ENCODE measurements at places on chromosomes 5 and 9. TPM values are rescaled to one million over a fixed set of nuclear protein-coding genes. Genes with fewer than 3 reads are reported as not detected.

DNA sequence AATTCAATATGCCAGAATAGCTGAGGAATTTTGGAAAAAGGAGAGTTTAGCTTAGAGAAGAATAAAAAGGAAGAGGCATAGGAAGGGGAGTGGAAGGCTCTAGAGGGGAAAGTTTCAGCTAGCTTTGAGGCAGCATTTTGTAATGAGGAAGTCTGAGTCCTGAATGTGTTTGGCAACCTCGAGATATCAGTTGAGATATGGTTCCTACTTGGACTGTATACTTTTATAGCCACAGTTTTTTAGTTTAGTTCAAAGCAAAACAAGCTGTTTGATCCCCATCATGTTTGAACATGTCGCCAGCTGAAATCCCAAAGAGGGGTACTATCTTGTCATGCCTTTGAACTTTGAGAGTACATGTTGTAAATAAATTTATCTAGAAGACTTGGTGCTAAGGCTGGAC, 559.0 kb upstream of the FTMT start:
- no peak for DNase-seq

DNA sequence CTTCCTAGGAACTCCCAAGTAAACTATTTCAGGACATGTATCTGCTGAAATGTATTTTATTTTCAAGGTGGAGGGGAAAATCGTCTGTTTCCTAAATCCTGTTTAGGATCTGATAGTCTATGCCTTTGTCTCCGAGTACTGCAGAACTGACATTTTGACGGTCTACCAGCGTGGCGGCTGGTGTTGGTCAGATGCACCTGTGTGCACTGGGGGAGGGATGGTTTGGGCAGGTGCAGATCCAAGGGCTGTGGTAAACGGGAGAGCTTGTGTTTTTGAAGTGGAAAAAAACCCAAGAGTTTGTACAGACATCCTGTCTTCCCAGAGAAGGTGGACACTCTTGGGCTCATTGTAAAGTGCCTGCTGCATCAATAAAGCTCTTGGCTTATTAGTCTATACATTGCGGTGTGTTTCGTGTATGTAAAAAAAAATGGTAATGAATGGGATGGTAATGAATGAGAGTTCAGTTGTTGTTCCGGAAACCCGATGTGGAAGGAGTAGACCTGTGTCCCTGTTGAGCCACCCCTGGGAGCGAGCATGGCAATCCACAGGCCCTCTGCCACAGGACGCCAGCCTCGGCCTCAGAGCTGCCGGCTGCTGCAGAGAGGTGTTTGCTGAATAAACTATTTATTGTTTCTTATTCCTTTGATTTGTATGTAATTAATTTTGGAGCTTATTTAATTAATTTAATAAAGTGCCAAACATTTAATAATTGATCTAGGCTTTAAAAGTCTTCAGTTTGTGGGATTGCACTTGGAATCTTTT, 15.3 kb downstream of the ARPC5L start:
- peak; percentile 6 for DNase-seq

DNA sequence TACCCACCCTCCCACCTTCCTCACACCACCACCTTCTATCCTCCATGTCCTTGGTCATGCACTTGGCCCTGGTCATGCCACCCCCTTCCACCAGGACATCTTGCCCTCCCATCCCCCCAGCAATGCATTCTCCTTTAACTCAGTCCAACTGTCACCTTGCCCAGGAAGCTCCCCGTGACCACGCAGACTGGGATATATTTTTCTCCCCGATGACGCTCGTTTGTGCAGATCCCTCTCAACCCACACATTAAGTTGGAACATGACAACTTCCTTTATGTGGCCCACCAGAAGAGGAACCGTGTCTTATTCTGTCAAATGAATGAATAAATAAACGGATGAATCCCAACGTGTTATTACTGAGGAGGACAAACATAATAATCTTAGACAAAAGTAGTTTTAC, 82.8 kb upstream of the TAS2R1 start:
- peak; percentile 57 for DNase-seq

DNA sequence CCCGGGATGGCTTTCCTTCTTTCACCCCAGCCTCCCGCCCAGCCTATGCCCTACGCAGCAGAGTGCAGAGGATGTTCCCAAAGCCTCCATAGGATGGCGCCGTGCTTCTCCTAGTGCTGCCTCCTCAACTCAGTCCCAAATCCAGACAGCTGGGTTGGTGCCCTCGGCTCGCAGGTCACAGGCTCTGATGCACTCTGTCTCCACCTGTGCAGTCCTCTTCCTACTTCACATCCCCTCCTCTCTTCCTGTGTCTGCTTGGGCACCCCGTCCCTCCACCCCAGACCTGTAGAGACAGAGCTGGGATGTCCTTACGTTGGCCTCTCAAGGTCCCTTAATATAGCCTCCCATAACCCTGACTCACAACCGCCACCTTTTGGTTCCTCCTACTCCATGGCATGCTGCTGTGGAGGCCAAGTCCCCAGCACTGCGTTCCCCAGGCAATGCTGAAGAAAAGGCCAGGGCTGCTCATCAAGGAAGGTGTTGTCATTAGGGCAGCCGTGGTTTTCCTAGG, 314.4 kb downstream of the GADD45G start:
- DNase-seq: no peak

- DNase-seq: no peak
These were observed 13.0 kb downstream of the SLC38A9 start for GRCh38 chr5:55699041-55699688.

GRCh38 chr9:36315283-36315682, 57.0 kb upstream of the GNE start:
- DNase-seq: no peak

DNA sequence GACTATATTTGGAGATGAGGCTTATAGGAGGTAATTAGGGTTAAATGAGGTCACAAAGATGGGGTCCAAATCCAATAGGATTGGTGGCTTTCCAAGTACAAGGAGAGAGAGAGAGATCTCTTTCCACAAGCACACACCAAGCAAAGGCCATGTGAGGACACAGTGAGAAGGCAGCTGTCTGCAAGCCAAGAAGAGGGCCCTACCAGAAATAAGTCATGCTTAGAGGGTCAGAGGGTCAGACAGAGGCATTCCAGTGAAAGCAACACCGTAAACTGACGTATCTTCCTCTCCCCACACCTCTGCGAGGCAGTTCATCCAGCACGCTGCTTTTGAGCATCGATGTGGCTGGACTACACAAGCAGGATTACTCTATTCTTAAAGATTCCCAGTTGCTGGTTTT, 87.9 kb downstream of the SLC1A3 start:
- DNase-seq: no peak

MAP1B gene
- 164 TPM for total RNA-seq

DNA sequence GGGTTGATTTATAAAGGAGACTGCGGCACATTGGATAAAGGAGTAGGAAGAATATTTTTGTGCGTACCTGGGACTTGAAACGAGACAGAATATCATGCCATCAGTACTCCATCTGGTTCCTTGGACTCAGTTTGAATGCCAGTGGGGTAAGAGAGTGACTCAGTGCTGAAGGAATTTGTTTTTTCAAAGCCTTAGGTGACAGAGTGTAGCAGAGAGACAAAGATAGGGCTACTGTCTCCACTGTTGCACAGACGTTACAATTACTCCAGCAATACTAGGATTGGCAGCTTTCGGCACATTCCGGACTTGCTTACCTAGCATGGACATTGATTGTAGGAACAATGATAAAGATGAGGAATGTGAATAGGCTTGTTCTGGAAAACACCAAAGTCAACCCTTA, 250.7 kb downstream of the KCTD16 start:
- DNase-seq: no peak

GRCh38 chr9:131198041-131198715, 72.8 kb downstream of the NUP214 start:
- DNase-seq: no peak

DNA sequence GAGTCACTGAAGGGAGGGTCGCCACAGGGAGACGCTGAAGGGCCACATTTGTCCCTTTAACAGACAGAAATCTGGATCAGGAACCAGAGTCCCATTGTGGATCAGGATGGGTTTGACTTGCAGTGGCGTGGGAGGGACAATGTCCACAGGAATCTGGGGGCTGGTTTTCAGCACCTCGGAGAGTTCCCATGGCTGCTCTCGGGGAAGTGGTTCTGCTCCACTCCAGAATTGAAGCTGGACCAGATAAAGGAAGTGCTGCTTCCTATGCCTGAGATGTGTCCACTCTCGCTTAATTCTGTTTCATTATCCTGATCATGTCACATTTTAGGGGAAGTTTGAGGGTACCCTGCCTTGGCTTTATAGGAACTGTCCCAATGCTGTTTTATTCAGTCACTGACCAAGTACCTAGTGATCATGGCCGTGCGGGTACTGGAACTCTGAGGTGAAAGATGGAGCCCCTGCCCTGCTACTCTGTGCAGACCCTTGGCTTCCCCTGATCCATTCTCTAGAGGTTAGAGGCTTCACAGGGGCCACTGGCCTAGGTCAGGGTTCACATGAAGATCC, 28.7 kb downstream of the ENHO start:
- peak; percentile 82 for DNase-seq

TJP2 gene
- 28.6 TPM for total RNA-seq

ACER2 gene
- 2.2 TPM for total RNA-seq

DNA sequence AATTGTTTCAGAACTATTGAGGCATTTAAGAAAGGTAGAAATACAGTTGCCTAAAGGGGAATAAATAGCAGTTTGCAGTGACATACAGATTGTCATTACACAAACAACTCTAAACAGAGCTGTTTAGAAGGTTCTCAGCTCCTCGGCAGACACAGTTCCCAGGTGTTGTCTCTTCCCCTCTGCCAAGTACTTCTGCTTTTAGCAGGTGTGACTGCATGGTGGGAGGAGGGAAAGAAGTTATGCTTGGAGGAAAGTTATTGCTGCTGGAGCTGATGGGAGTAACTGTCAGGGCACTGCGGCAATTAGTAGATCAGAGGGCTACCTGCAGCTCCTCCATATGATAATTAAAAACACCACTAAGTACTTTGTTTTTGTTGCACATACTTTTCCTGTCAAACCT, 14.5 kb downstream of the EDIL3 start:
- DNase-seq: no peak

- DNase-seq: no peak
These were observed 135.4 kb downstream of the ALDH1A1 start for GRCh38 chr9:72817413-72817812.

- DNase-seq: no peak
These were observed 154.5 kb downstream of the TARS1 start for GRCh38 chr5:33595303-33595702.

- DNase-seq: no peak
These were observed 132.5 kb downstream of the SEMA6A start for GRCh38 chr5:116442095-116442534.

DNA sequence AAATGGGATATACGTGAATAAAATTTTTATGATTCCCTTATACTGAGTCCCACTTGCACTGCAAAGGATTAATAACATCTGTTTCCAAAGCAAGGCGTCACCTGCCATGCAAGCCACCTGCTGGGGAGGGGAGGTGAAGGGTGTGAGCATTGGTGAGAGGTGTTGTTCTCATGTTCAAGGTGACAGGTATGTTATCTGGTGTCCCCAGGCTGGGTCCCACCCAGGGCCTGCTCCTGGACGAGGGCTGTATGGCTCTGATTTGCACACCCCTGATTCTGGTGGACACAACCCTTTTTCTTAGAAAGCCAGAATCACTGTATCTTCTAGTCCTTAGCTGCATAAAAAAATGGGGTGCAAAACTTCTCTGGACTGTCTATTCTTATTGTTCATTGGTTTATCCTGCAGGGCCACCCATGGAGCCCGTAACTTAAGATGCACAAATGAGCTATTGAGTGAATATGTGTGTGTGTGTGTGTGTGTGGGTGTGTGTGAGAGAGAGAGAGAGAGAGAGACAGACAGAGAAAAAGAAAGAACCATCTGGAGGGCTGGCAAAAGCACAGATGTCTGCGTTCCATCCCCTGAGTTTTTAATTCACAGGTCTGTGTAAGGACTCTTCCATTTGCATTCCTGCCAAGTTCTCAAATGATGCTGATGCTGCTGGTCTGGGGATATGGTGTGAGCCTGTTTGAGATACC, 53.7 kb downstream of the SYK start:
- peak; percentile 75 for DNase-seq

DNA sequence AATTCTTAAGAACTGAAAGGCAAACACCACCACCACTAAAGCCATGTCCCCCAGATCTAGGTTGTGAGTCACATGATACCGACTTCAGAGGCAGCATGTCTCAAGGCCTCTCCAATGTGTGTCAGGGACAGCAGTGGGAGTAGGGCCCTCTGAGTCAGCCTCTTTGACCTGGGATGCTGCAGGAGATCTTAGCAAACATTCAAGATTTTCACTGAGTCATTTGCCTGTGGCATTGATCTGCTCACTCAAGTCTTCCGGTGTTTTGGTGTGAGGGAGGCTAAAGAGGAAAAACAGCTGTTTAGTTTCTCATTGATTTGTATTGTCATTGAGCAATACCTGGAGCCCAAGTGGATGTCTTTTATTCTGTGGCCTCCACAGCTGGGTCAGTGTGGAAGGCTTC, 36.1 kb downstream of the TMC1 start:
- DNase-seq: peak; percentile 83

DNA sequence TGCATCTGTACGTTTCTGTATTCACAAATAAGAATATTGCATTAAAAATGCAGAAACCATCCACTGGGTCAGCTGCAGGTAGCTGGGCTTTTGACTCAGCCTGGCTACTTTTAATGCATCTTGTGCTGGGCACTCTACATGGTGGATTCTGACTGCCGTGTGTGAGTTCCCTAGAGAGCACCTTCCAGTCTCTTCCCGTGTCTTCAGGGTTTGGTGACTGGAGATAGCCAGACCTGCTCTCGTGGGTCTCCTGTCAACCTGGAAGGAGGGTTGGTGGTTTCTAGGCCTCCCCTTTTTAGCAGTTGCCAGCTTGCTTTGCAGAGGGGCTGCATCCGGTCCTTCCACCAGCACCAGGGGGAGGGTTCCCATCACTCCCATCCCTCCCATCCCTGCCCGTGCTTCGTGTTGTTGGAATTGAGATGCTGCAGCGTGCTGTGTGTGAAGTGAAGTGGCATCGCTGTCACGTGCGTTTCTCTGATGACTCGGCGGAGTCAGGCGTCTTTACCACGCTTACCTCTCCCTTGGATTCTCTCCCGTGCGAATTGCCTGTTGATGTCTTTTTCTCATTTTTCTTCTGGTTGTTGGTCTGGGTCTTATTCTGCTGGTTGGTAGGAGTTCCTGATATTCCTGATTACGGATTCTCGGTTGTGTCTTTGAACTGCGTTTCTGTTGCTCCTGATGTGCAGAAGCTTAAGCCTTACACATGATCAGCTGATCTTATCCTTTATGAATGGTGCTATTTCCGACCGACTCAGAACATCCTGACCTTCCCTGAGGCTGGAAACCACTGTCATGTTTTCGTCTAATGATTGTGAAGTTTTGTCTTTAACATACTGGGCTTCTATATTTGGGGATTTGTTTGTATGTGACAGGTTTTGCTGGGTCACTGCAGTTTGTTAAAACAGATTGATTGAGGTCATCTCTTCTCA, 16.9 kb downstream of the FBXW5 start:
- peak; percentile 88 for DNase-seq

CD180 gene
- total RNA-seq: not detected

DNA sequence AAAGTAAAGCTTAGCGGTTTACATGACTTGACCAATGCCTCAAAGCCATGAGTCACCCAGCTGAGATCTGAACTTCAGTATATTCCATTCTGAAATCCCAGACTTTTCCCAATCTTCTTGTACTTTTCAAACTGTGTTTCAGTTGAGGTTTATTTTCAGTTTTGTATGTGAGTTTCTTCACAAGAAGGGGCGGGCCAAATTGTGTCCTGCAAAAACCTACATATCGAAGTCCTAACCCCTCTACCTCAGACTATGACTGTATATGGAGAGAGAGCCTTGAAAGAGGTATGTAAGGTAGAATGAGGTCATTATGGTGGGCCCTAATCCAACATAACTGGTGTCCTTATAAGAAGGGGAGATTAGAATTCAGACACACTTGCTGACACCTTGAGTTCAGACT, 666 bp upstream of the TLR4 start:
- DNase-seq: no peak

GBGT1 gene
- 3.3 TPM for total RNA-seq

SUSD1 gene
- total RNA-seq: 13.3 TPM

NDUFS6 gene
- 23.9 TPM for total RNA-seq

NMUR2 gene
- not detected for total RNA-seq

SH3RF2 gene
- total RNA-seq: 4.0 TPM

Data from osteoblast (primary cell).